ENCODE measurements at places on chromosomes 5 and 9. TPM values are rescaled to one million over a fixed set of nuclear protein-coding genes. Genes with fewer than 3 reads are reported as not detected.

DNA sequence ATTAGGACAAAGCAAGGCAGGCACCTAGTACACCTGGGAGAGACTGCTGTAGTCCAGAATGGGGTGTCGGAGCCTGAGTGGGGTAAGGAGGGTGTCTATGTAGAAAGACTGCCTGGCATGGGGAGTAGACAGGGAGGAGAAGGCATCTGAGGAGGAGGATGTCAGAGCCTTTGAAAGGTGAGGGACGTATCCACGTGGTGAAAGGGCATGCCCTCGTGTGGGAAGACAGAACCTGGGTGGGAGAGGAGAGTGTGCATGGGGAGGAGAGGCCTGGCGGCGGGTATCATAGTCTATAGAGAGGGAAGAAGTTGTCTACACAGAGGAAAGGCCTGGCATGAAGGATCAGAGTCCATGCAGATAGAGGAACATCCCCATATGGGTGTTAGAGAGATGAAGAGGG is 91.8 kb downstream of the NDFIP1 start:
- H3K4me3 ChIP-seq, result no peak overlapping the region
- no peak overlapping the region for H3K27ac ChIP-seq
- no peaks in the 10 kb centered on the region for H3K36me3 ChIP-seq
- H3K27me3 ChIP-seq, result peaks cover 17% of the 10 kb centered on the region
- H3K4me1 ChIP-seq, result no peaks in the 10 kb centered on the region

GRCh38 chr9:131773911-131774379 is 34.1 kb upstream of the RAPGEF1 start:
- H3K27ac ChIP-seq, result no peak overlapping the region
- DNase-seq, result no peak
- H3K4me1 ChIP-seq, result no peaks in the 10 kb centered on the region
- peaks cover 9% of the 10 kb centered on the region for H3K27me3 ChIP-seq
- no peak overlapping the region for H3K4me3 ChIP-seq

GRCh38 chr5:120535900-120536299 is 71.8 kb downstream of the PRR16 start:
- no peak overlapping the region for H3K27ac ChIP-seq
- H3K4me3 ChIP-seq, result no peak overlapping the region
- H3K4me1 ChIP-seq, result no peaks in the 10 kb centered on the region

- no peak overlapping the region for H3K4me3 ChIP-seq
- DNase-seq, result no peak
- no peak overlapping the region for H3K27ac ChIP-seq
- no peaks in the 10 kb centered on the region for H3K4me1 ChIP-seq
- no peaks in the 10 kb centered on the region for H3K36me3 ChIP-seq
- peaks cover 22% of the 10 kb centered on the region for H3K27me3 ChIP-seq
Observed at GRCh38 chr9:89622933-89623861, 18.4 kb downstream of the GADD45G start.

The RALGPS1 gene
- polyA plus RNA-seq, result 5.4 TPM
